Activated B cell treated with CpG ODN at 0.5 μM for 24 hours (primary cell): ENCODE measurements at places on chromosomes 11 and 22.
A peak's percentile ranks its signal among the peaks of the same experiment; 100 is the strongest.

DNA sequence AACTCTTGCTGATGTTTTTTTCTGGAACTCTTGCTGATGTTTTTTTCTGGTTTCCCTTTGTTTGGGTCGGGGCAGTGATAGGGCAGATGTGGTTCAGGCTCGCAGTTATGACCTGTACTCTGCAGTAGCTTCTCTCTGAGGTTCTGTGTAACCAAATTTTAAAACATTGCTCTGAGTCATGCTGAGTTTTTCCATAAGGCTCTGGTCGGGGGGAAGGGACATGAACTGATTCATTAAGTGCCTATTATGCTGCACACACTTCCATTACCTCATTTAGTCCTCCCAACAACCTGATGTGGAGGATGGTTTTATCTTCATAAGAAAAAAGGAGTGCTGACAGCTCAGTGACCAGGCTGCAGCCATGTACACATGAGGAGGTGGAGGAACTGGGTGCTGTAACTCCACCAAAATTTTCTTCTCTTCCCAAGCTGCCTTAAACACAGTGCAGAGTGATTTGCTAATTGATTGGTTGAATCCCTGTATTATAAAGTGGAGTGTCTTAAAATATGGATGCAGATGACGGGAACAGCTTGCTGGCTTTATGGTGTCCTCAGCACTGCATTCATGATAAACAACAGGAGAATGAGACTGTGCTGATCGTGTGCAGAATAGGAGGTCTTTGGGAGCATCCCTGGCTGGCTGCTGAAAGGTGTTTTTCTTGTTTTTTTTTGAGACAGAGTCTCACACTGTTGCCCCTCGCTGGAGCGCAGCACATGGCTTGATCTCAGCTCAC lies 19.1 kb downstream of the TNRC6B start:
- DNase-seq = no peak

DNA sequence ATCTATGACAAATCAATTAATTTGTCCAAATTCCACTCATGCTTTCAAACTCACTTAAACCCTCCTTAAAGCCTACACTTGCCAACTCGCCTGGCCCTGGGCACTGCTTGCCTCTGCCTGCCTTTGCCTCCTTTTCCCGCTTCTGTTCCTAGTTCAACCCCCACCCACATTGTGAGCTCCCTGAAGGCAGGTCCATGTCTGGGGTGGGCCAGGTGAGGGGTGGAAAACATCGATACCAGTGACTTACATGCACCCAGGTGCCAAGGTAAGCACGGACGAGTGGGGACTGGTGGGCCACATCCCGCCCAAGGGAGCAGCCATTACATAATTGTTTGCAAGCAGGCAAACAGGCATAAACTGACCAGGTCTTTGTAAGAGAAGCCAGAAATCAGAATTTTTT lies 146.2 kb downstream of the ST3GAL4 start:
- no peak for DNase-seq

- DNase-seq = no peak
These were observed 86.6 kb downstream of the YAP1 start for GRCh38 chr11:102196816-102197215.

DNA sequence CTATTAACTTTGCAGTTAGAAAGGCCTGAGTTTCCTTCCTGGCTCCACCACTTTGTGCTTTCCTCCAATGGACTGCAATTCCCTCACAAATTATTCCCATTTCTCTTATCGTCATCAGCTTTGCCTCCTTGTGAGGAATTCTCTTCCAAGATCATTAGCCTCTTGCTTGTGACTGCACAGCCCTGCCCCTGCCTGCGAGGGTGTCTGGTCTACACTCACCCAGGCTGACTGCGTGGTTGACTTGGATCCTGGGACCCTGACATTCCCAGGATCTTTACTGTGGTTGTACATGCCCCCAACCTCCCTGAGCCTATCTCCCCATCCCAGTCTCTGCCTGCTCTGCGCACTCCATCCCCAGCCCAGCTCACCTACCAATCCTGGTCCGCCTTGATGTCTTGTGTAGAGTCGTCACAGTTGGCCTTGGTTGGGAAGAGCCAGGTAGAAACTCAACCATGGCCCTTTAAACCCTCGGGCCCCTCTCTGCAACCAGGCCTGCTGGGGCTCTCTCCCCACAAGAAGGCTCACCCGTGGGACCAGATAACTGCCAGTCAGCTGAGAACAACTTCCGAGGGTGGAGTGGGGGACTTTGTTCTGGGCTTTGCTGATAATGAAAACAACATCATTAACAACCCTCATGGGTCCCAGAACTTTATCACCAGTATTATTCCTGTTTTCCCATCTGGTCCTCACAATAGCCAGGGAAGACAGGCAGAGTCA lies at the start of gene OR2AT4:
TSS of gene OR2AT4 (minus strand) at position 421 of the 717 bp plus-strand sequence.
- DNase-seq = no peak

DNA sequence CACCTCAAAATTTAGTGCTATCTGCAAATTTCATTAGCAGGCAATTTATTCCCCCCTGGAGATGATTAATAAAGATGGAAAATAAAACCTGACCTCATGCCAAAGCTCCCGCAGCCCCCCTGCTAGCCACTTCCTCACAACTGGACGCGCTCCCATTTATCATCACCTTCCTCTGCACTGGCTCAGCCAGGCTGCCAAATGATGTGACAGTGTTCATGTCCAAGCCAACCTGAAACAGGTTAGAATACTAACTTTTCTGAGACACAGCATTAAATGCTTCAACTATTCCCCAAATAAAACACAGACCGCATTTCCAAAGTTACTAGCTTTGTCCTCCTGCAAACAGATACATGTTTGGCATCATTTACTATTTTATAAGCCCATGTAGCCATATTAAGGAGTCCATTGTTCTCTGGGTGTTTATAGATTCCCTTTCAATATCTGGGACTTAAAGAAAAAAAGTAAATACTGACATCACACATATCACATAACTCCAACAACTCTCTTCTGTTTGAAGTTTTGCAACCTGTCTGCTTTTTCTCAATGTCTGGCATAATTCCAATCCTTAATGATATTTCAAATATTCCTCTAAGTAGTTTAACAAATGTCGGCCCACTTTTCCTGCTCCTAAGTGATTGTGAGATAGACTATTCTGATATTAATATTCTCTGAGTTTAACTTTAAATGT lies 829.7 kb upstream of the FAT3 start:
- no peak for DNase-seq

- no peak for DNase-seq
These were observed 11.3 kb upstream of the ETS1 start for GRCh38 chr11:128598506-128599150.

DNA sequence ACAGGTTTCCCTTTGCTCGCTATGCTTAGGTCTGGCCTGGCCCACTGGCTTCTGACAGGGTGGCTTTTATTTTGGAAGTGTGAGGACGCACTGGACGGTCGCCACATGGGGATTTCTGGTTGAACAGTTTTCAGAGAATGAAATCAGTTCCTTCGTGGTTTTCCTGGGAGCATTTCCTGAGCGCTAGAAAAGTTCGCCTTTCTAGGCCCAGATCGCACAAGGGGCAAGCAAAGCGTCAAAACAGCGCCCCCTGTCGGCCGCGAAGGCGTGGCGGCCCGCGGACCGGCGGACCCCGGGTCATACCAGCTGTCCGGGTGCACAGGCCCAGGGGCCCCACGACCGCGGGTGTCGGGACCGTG lies 12.7 kb upstream of the CYP2R1 start:
- peak; percentile 73 for DNase-seq

GRCh38 chr22:47102081-47102480 lies 339.6 kb downstream of the TBC1D22A start:
- DNase-seq = no peak

DNA sequence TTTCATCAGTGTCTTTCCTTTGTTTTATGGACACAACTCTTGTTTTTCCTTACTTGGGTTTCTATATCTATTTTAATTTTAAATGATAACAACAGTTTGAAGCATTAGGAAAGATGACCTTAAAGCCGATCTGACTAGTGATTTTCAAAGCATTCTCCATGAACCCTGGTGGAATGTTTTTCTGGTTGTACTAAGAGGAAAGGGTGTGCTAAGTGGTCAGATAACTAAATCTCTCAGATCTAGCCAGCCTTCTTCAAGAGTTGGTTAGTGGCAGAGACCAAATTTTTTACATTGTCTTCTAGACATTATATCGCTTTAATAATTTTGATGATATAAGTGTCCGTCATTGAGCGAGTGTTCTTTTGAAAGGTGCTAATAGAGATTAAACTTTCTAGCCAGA lies 134.4 kb downstream of the METTL15 start:
- no peak for DNase-seq

- no peak for DNase-seq
These were observed 57.2 kb downstream of the CABIN1 start for GRCh38 chr22:24068377-24068680.

- DNase-seq = no peak
These were observed 325.9 kb downstream of the MIAT start for GRCh38 chr22:26983311-26983710.

GRCh38 chr11:63961608-63962412 lies 12.6 kb upstream of the COX8A start:
- no peak for DNase-seq

GRCh38 chr11:130738611-130739010 lies 177.7 kb downstream of the SNX19 start:
- DNase-seq = no peak

DNA sequence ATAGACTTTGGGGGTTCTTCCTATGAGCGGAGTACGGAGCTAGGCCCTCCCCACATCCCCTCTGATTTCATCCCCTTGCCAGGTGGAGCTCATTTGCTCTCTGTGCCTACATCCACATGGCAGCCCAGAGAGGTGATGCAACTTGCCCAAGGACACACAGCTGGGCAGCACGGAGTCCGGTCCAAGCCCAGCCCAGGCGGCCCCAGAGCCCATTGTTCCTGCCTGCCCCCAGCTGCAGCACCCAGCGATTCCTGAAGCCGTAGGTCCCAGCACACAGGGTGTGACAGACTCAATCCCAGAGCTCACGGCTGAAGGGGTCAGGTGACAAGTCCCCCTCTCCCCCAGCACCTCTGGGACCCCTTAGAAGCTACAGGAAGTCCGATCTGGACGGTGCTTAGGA lies 22.2 kb upstream of the RFPL3 start:
- DNase-seq = no peak

GRCh38 chr11:78926633-78927338 lies 352.1 kb upstream of the NARS2 start:
- no peak for DNase-seq

- DNase-seq = no peak
These were observed 758 bp downstream of the MCAM start for GRCh38 chr11:119316016-119316728.

DNA sequence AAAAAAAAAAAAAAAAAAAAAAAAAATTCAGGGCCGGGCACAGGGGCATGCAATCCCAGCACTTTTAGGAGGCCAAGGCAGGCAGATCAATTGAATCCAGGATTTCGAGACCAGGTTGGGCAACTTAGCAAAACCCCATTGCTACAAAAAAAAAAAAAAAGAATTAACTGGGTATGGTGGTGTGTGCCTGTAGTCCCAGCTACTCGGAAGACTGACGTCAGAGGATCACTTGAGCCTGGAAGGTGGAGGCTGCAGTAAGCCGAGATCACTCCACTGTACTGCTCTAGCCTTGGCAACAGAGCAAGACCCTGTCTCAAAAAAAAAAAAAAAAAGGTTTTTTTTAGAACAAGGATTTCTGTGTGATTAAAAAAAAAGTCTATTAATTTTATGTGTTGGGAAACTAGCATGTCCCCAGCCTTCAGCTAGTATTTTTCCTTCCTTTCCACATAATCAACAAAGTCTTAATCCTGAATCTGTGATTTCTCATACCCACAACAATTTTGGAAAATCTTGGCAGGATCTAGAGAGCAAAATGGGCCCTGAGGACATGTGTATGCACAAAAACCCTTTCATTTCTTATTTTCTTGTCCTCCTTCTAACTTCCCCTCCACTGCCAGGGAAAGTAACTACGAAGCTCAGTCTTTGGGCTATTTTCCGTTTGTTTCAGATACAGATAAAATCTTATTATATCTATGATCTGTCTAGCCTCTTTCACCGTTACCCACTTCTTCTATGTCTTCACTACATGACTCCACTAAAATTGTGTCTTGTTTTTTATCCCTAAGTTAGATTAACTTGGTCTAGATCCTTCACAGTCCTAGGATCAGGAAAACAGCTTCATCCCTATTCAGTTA lies 5.7 kb upstream of the AMBRA1 start:
- no peak for DNase-seq

DNA sequence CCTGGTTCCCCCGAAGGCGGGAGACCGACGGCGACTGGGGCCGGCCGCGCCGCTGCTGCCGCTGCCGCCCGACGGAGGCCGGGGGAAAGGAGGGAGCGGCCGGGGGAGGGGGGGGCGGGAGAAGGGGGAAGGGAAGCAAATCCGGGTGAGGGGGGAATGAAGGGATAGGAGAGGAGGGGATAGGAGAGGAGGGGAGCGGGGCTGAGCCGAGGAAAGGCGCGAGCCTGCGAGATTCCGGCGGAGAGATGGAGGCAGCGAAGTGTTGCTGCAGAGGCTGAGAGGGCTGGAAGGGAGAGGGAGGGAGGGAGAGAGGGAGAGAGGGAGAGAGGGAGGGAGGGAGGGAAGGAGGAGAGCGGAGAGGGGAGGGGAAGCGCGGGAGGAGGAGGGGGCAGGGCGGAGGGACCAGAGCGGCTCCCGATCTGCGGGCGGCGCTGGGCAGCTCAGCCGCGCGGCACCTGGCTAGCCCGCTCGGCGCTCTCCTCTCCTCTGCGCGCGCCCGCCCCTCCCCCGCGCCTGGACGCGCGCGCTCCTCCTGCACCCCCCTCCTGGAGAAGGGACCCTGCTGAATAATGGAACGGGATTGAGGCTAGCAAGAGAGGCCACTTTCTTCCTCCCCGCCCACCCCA lies 52.3 kb downstream of the SLC22A12 start:
- no peak for DNase-seq

- DNase-seq = no peak
These were observed 14.3 kb downstream of the FGF3 start for GRCh38 chr11:69804769-69805508.

DNA sequence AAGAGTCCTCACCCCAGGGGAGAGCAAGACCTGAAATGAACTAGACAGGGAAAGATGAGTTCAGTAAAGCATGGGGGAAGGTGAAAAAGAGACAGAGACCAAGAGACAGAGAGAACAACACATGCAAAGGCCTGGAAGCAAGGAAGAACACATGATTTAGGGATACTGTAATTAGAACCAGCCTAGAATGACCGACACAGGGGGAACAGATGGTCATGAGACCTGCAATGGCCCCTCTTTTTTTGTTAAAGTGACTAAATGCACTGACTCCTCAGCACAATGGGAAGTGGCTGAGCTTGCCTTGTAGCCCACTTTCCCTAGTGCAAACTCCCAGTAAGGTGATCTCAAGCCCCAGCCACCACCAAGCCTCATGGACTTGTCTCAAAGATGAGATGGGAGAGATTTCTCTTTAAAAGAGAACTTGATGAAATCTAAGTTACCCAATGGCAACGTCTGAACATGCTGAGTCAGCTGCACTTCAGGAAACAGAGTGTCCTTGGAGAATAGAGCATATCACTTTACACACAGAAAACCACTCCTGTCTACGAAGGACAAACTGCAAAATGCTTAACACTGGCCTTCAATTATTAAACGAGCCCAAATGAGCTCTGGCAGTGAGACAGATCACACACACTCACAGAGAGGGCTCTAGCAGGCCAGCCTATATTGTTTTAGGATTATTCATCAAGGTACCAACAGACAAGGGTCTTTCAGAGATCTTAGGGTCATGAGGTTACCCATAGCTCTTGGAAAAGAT lies 91.0 kb downstream of the SERGEF start:
- DNase-seq = no peak

- DNase-seq = no peak
These were observed 91.7 kb downstream of the WNT7B start for GRCh38 chr22:45885171-45885840.
